ENCODE measurements at places on chromosomes 7 and 10.
A peak's percentile ranks its signal among the peaks of the same experiment; 100 is the strongest.

GRCh38 chr10:60270426-60270825 is 119.2 kb downstream of the ANK3 start:
- no peak for DNase-seq

- DNase-seq, result no peak
Observed at GRCh38 chr10:31130406-31130805, 98.7 kb upstream of the ZNF438 start.

DNA sequence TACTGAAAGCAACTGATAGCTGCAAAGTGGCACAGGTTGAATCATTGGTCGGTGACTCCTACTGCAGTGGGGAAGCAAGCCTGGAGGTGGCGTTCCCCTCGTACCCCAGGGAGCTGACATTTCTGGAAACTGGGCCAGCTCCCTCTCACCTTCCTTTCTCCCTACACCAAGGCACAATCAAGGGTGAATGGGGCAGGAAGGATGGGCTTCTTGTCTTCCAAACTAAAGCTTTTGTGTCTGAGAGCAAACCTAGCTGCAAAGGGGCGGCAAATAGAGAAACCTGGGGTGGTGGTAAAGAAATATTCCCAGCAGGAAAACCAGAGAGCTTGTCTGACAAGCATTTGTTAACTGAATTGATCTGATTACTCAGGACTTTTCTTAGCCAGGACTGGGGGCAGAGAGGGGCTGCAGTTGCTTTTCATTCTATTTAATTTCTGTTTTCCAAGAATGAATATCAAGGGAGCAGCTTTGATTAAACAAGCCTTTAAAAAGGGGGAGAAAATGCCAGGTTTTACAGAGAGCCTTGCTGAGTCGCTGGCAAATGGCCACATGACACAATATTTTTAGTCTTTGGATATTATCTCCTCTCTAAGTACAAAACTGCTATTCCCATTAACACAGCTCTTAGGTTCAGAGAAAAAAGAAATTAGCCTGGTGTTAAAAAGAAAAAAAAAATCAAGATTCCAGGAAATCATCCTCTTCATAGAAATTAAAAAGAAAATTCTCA is 27.8 kb downstream of the CDHR3 start:
- peak; percentile 68 for DNase-seq

- DNase-seq, result no peak
Observed at GRCh38 chr7:130960208-130960988, 226.4 kb upstream of the KLF14 start.

GRCh38 chr7:65002972-65003585 is 3.4 kb downstream of the ERV3-1 start:
- DNase-seq, result no peak

- DNase-seq, result peak; percentile 62
Observed at GRCh38 chr7:73433924-73434700, 534 bp downstream of the FZD9 start.

DNA sequence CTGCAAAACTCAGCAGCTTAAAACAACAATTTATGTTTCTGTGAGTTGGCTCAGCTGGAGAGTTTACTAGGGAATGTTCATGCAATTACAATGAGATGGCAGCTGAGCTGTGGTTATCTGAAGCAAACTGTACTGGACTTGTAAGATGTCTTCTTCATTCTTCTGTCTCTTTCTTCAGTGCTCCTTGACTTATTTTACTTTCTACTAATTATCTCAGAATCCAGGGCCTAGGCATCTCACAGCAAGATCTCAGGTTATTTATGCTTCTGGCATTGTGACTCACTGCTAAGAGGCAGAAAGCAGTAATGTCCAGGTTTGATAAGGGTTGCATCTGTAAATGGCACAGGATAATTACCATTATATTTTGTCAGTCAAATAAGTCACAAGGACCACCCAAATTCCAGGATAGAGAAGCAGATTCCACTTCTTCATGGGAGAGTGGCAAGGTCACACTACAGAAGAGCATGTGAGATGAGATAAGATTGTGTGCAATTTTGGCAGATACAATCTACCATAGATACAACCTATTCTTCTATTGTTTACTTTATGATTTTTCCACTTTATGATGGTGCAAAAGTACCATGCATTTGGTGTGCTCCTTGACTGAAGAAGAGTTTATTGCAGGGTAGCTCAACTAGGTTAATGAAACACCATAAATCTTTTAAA is 16.8 kb downstream of the VIM start:
- DNase-seq, result no peak

GRCh38 chr7:94664023-94664422 is 8.1 kb upstream of the SGCE start:
- no peak for DNase-seq

- no peak for DNase-seq
Observed at GRCh38 chr10:31134311-31134952, 102.8 kb upstream of the ZNF438 start.

DNA sequence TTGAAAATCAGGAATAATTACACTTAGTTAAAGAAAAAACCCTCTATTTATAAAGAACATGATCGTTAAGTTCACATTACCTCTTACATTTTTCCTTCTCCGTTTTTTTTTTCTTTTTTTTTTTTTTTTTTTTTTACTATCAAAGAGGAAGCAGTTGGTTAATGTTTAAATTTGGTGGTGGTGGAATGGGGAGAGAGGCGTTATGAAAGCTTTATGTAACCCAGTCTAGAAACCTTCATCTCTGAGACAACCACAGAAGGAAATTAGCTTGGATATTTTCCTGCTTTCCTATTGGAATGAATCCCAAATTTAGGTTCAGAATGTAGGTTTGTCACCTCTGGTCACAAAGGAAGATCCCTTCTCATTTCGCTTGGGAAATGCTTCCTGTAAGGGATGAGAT is 31.5 kb upstream of the LHFPL3 start:
- no peak for DNase-seq

DNA sequence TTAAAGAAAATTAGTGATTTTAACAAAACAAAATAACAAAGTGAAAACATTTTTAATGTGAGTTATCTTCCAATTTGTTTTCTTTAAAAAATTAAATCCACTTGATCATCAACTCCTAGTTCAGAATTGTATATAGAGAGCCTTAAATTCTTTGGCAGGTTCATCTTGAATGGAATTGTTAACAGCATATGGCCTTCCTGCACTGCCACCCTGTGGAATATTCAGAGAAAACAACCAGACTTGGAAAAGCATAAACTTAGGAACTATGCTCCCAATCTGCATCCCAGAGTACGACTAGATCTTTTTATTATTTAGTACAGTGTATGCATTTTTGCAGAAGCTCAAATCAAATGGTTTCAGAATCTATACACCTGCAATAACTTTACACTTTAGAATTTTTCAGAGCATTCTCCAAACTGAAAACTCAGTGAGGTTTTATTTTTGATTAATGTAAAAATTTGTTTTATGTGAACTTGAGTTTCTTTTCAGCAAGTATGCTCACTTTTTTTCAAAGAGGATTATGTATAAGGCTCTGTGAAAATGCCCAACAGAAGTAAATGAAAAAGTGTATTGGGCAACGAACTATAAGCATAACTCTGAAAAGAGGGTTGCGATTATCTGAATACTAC is 44.9 kb upstream of the ANK3 start:
- peak; percentile 15 for DNase-seq

GRCh38 chr7:21365866-21366624 is 61.8 kb upstream of the SP4 start:
- no peak for DNase-seq

DNA sequence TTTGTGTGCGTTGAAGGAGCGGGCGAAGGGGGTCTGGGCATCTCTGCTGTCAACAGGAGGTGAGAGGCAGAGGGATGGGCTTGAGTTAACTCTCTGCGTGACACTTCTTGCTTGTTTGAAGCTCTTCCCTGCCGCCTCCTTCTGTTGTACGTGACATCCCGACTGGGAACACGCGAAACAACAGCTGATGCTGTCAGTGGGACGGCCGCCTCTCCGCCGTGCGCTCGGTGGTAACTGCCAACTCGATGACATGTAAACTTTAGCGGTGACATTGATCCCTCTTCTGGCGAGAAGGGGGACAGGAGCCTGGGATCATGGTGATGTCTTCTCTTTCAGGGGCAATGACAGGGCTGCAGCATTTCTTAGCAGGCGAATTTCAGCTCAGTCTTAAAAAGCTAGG is 394.5 kb downstream of the TYW1 start:
- no peak for DNase-seq

GRCh38 chr7:91459539-91459938 is 195.3 kb downstream of the FZD1 start:
- no peak for DNase-seq

- peak; percentile 52 for DNase-seq
Observed at GRCh38 chr7:45136106-45137060, 21.2 kb upstream of the RAMP3 start.

DNA sequence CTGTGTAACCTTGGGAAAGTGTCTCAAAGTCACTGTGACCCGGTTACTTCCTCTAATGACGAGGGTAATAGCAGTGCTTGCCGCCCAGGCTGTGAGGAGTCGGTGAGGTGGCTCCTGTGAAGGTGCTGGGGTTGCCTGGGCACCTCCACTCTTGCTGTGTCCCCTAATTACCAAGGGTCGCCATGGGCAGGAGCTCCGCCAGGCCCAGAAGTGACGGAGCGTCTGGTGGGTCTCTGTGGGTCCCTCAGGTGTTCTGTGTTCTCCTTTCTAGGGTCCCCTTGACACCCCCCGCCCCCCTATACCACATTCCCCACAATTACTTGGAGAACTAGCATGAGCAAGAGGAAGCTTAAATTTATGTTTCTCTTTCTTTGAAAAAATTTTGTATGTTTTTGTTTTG is 161.5 kb downstream of the WDR37 start:
- DNase-seq, result no peak

- peak; percentile 10 for DNase-seq
Observed at GRCh38 chr10:132519382-132520176, 18.0 kb upstream of the INPP5A start.

Data from WTC11 (cell line).